GOT3 (cell line): ENCODE measurements at places on chromosomes 12 and 14.

GRCh38 chr12:75781532-75782046 lies 250.0 kb downstream of the PHLDA1 start:
- no peak for DNase-seq

GRCh38 chr14:80958939-80959338 lies 3.5 kb downstream of the TSHR start:
- DNase-seq: no peak

DNA sequence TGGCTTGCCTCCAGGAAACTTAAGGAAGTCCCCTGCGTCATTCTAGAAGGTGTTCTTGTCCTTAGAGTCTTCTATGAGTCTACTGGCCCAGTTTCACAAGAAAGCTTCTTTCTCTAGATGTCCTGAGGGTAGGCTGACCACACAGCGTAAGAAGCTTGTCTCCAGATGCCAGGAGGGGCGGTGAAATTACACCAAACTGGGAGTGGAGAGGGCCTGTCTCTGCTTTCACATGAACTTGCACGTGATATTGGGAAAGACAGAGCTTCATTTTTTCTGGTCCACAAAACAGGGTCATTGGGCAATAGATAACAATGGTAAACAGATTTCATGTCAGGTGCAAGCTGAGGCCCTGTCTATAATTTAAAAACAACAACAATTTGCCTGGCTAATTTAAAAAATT lies 85.7 kb upstream of the TBX3 start:
- no peak for DNase-seq

GRCh38 chr12:12290206-12290605 lies 23.4 kb upstream of the LRP6 start:
- DNase-seq: no peak

DNA sequence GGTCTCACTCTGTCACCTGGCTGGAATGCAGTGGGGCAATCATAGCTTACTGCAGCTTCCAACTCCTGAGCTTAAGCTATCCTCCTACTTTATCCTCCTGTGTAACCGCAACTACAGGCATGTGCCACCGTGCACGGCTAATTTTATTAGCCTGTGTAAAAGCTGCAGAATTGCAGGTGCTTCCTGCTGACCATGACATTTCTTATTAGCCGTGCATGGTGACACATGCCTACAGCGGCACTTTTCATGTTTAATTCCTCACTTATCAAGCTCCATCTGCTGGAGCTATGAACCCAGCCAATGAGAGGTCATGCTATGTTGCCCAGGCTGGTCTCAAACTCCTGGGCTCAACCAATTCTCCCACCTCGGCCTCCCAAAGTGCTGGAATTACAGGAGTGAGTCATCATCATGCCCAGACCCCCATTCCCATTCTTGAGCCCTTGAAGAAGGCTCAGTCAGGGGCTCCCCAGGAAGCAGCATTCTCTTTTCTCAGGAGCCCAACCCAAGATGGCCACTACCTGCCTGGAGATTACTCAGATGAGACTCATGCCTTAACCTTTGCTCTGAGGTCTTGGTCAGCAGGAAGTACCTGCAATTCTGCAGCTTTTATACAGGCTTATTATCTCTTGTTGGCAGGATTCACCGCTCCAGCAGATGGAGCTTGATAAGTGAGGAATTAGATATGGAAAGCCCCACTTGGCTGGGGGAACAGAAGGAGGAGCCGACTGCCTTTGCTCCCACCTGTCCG lies 503.2 kb downstream of the MED13L start:
- DNase-seq: no peak

GRCh38 chr14:65424531-65424930 lies 12.0 kb downstream of the FUT8 start:
- DNase-seq: no peak

- DNase-seq: no peak
Observed at GRCh38 chr12:110733089-110733715, 9.5 kb downstream of the PPP1CC start.

GRCh38 chr12:116615141-116615861 lies 56.1 kb downstream of the MAP1LC3B2 start:
- no peak for DNase-seq

GRCh38 chr14:59332727-59333126 lies 132.5 kb downstream of the GPR135 start:
- DNase-seq: no peak

DNA sequence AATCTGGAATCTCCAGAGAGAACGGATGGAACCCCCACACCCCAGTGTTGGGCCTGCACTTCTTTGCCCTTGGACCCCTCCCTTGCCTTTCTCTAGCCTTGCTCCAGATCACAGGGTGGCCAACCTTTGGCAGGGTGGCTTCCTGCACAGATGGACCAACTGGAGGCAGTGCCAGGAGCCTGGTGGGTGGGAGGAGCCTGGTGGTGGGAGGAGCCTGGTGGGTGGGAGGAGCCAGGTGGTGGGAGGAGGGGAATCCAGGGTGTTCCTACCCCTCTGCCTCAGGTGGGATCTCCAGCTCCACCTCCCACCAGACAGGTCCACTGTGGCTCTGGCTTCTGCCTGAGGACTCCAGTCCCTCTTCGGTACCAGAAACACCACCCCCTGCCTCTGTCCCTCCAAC lies 15.0 kb upstream of the ORAI1 start:
- no peak for DNase-seq

GRCh38 chr12:51905471-51906429 lies 1.6 kb upstream of the ACVRL1 start:
- no peak for DNase-seq

- no peak for DNase-seq
Observed at GRCh38 chr14:68268719-68269118, 449.1 kb downstream of the RAD51B start.

DNA sequence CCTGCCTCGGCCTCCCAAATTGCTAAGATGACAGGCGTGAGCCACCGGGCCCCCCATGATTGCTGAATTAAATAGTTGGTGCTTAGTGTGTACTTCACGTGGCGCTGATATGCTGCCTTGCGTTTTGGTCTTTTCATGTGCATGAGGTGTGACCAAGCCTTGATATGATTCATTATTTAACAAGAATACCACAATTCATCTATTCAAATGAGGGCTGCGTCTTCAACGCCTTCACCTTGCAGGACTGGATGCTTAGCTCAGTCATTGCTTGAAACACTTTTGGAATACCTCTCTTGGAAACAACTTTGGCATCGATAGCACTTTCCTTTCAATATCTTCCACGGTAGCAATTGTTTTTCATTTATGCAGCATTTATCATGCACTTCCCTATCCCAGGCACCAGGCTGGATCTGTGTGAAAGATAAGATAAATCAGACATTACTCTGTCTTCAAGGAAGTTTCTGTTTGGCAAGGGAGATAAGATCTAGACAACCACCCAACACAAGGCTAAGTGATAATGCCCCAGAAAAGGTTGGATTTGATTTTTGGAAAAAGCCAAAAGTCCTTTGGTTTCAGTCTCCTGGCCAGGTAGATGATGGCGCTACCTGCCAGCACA lies 1.3 kb upstream of the TEAD4 start:
- no peak for DNase-seq

- DNase-seq: no peak
Observed at GRCh38 chr14:29007990-29008389, 241.4 kb downstream of the FOXG1 start.

DNA sequence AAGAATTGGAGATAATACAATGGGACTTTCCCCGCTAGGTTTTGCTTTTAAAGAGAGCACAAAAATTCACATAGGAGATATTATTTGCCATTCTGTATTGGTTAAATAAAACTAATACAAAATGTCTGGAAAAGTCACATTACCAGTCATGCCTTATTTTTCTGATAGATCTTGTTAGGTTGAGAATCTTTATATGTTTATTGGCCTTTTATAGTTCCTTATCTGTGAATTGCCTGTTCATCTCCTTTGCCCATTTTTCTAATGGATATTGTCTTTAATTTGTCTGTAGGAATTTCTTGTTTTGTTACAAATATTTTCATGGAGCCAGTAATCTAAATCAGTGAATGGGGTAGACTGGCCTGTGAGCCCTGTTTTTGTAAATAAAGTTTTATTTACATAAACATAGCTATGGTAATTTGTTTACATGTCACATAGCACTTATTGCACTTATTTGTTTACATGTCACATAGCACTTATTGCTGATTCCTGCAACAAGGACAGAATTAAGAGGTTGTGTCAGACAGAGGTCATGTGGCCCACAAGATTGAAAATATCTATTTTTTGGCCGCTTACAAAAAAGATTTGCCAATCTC lies 65.0 kb downstream of the ATF7IP start:
- no peak for DNase-seq

DNA sequence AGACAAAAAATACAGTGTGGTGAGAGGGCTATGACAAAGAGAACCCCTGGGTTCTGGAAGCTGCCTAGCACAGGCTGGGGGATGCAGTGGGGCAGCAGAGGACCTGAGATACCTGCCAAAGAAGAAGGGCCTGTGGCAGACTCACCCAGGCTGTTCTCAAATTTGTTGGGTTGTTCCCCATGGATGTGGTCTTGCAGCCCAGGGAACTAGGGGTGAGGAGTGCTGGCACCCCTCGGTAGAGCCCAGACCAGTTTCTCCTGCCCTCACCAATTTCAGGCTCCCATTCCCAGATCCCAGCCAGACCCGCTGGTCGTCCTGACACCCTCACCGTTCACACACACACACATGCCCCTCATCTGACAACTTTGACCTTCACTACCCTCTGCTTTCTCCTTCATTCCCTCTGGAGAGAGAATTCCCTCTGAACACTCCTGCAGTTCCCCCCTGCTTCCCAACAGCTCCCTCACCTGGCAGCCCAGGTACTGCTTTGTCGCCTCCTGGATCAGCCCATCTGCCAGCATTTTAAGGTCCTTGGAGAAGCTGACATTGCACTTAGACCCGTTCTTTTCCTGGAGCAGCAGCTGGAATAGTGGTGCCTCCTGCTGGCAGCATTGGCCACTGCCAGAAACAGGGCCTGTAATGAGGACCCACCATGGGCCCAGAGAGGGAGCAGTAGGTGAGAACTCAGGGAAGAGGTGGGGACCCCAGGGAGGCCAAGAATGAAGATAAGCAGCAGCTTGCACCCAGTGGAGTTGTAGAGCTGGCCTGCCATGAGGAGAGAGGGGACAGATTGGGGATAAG lies 5.9 kb upstream of the GDF11 start:
- DNase-seq: no peak

DNA sequence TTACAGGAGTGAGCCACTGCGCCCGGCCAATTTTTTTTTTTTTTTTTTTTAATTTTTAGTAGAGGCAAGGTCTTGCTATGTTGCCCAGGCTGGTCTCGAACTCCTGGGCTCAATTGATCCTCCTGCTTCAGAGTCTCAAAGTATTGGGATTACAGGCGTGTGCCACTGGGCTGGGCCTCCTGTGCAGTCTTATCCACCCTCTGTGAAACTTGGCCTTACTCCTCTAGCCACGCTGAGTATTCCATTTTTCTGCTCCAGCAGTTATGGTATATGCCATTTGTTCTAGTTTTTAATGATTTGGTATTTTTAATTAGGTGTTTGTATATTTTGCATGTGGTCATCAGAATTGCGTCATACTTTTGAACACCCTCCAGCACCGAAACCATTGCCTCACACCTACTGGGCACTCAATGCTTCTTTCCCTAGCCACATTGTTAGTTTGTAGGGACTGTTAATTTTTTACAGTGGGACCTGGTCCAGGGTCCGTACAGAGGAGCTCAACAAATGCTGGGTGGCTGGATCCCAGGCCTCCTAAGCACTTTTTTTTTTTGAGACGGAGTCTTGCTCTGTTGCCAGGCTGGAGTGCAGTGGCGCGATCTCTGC lies 11.4 kb downstream of the RIOX1 start:
- DNase-seq: no peak

GRCh38 chr14:61569812-61570548 lies 125.3 kb upstream of the HIF1A start:
- peak; percentile 30 for DNase-seq

GRCh38 chr14:72948481-72949138 lies 22.3 kb downstream of the DCAF4 start:
- DNase-seq: no peak

DNA sequence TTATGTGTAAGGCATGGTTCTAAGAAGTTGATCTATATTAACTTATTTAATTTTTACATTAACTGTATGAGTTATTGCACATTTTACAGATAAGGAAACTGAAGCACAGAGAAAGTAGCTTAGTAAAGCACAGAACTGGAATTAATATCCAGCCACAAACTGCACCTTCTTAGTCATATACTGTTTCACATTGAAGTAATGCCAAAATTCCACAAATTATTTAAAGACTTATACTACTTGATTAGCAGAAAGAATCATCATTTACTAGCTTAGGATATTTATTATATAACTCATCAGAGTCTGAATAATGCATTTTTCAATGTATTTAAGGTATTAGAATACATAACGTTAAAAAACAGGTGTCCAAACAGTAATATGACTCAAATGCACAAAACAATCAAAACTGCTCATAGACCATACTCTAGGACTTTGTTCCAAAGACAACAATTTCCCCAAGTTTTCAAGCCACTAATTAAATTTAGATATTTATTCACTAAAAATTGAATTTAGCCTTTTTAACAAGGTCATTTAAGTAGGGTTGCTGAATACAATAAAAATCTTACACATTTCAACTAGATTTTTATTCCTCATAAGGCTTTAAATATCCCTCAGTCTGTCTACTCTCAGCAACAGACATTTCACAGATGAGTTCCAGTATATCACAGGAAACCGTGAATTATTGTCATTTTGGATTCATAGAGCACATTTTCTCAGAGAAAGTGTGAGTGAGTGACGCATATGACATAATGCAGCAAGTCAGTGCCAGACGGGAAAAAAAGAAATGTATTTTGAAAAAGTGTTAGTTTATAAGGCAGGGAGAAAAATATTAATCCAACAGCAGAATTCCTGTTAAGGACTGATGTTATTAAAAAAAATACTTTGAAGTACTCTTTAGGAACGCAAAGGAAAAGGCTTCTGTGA lies 782.5 kb downstream of the TMTC2 start:
- DNase-seq: no peak

GRCh38 chr14:31297701-31298344 lies 90.2 kb upstream of the HECTD1 start:
- DNase-seq: no peak

GRCh38 chr14:105023791-105024480 lies 3.1 kb upstream of the CDCA4 start:
- DNase-seq: no peak

GRCh38 chr14:63735720-63736119 lies 7.9 kb upstream of the SGPP1 start:
- DNase-seq: no peak

GRCh38 chr14:61322799-61323290 lies 1.5 kb downstream of the PRKCH start:
- DNase-seq: no peak

GRCh38 chr12:70338531-70338930 lies 27.6 kb upstream of the KCNMB4 start:
- DNase-seq: no peak

DNA sequence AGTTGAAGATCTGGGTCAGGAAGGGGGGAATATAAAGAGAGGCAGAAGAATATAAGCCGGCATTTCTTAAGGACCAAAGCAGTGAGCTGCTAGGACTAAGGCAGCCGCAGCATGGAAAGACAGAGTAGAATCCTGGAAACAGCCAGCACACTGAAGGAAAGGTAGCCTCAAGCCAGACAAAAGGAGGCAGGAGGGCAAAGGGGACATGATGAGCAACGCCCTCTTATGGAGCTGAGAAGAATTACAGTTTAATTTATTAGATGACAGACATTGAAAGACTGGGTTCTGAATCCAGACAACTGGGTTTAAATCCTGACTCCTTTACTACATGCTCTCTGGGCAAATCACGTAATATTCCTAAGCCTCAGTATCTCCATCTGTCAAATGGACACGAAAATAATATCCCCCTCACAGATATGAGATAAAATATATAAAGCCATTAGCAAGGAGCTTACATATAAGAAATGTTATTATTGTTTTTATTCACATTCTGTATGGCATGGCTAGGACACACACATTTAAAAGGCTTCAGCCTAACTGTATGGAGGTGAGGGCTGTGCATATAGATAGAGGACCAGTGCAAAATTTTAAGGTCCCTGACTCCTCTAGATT lies 8.1 kb upstream of the PCED1B start:
- no peak for DNase-seq
